IMR-90 (cell line): ENCODE measurements at places on chromosomes 5 and 9. TPM values are rescaled to one million over a fixed set of nuclear protein-coding genes. Genes with fewer than 3 reads are reported as not detected.
A peak's percentile ranks its signal among the peaks of the same experiment; 100 is the strongest.

DNA sequence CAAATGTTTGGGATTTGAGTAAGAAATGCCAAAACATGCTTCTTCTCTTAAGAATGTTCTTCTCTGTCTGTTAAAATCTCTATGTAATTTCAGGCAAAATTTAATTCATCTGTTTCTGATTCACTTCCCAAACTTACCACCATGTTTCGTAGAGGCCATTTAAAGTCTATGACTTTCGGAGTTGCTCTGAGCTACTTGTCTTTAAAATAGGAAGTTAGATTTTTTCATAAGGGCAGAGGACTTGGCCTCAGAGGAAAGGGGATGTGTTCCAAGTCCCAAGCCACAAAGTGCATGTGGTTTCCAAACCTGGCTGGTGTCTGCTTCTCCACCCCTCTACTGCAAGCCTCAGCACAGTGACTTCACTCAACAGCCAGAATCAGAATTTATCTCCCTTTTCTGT, 111.3 kb upstream of the ADRA1B start:
- DNase-seq, result no peak

- no peak for DNase-seq
Measured at GRCh38 chr9:136514022-136514714, 31.3 kb upstream of the SEC16A start.

- DNase-seq, result no peak
Measured at GRCh38 chr5:16558984-16559629, 57.7 kb downstream of the RETREG1 start.

DNA sequence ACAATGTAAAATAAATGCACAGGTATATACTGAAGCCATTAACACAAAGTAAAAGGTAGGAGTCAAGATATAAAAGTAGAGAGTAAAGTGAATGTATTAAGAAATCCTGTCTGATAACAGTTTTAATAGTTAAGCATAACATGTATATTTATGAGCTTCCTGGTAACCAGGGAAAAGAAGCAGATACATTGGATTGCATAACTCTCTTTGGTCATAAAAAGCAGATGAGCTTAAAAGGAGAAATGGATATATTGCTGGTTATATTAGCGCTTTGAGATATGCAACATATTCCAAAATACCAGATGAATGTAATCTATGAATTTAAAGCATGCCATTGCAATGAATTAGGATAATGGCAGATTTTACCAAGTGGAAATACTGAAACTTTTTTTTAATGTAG, 6.2 kb upstream of the TNFSF8 start:
- DNase-seq, result no peak

DNA sequence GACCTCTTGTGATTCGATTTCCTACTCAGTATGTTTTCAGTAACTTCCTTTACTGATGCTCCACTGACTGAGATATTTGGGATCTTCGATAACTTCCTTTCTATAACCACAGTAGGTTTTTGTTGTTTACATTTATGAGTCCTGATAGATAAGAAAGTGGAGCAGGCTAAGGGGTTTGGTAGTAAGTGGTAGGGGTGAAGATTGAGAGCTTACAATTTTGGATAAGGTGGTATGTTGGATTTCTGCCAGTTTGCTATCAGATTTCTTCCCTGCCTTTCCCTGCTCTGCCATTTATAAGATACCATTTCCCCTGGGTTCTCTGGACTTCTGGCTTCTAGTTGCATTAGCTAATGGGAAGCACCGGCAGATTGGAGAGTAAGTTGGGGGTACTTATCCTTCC, 7.9 kb upstream of the NDUFS4 start:
- no peak for DNase-seq

DNA sequence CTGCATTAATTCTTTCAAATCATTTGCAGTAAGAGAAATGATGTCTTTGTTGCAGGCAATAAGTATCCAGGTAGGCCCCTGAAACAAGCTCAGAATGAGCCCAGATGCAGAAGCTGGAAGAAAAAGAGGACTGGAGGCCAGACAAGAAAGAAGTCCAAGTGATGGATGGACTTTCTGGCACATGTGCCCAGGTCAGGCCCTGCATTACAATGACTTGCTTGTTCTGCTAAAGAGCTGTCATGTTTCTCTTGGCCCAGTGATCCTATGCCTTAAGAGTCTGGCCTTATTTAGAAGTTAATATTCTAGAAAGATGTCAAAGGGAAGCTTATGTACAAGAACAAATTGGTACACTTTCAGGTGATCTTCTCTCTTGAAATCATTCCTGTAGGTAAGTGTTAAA, 64.8 kb downstream of the DPYSL3 start:
- DNase-seq, result no peak

- peak; percentile 80 for DNase-seq
Measured at GRCh38 chr9:92278110-92278509, 15.4 kb downstream of the IARS1 start.

GRCh38 chr5:68739752-68740151, 354.1 kb upstream of the SLC30A5 start:
- DNase-seq, result no peak

DNA sequence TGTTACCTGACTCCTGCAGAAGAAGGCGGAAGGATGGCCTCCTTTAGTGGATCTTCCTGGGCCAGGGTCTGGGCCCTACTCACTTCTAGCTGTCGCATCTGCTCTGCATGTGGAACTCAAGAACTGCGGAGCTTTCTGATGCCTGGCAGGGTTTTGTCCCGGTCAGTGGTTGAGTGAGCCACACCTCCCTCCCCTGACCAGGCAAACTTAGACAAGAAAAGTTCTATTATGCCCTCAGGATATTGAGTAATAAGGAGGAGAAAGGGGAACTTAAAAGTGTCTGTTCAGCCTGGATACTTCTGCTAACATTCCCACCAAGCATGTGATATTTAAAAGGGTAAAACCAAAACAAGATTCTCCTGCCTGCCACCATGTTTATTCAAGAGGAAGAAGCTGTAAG, at the start of gene FYB1:
Gene FYB1, minus strand, starts transcription at position 127 of the 400 bp plus-strand sequence. CDS start 16,603 bp downstream, outside the sequence.
- DNase-seq, result no peak

- no peak for DNase-seq
Measured at GRCh38 chr9:95641586-95641985, 124.8 kb upstream of the PTCH1 start.

- peak; percentile 87 for DNase-seq
Measured at GRCh38 chr5:179060116-179061008, at the start of gene ZNF354C. ZNF354C (plus strand) TSS chr5:179060373; CDS start chr5:179062069, 1,696 bp downstream.

DNA sequence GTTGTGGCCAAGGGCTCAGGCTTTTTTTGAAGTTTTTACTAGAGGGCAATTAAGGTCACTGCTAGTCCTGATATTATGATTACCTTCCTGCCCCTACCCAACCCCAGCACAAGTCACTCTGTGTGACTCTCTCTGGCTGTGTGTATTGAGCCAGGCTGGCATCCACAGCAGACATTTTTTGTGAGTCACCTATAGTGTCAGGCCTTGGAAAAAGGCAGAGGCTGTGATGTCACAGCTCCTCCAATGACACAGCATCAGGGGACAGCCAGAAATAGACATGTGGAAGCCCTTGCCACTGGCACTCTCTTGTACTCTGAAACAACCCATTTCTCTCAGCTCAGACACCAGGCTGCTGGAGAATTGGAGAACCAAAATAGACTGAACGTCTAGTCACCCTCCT, 145.4 kb downstream of the NMUR2 start:
- no peak for DNase-seq

DNA sequence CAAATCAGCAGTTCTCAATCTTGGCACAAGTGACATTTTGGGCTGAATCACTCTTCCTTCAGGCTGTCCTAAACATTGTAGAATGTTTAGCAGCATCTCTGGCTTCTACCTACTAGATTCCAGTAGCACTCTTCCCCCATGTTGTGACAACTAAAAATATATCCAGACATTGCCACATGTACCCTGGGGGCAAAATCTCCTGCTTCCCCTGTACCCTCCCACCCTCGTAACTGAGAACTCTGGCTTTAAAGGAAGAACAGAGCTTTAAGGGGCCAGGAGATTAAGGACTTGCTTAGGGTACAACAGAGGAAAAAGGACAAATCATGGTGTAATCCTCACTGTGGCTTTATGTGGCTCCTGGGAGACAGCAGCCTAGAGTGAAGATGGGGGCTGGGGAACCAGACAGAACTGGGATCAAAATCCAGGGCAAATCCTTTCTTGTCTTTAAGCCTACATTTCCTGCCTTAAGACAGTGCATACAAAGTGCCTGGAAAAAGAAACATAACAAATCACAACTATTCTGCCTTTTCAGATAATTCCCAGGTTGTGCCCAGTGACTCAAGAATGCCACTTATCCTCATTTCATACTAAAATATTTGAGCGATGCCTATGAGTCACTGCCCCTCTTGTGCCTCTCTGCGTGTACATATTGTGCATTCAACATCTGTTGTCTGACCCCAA, 109.3 kb downstream of the DAPK1 start:
- DNase-seq, result peak; percentile 59

DNA sequence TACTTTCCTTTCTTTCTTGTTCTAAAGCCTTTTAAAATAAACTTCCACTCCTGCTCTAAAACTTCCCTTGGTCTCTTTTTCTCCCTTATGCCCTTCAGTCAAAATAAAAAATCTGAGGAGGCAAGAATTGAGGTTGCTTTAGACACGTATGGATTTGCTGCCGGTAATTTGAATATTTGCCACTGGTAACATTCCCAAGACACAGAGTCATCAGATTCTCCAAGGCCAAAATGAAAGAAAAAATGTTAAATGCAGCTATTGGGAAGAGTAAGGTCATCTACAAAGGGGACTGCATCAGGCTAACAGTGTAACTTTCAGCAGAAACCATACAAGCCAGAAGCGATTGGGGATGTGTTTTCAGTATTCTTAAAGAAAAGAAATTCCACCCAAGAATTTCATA, 311.1 kb downstream of the CDH18 start:
- no peak for DNase-seq

- DNase-seq, result no peak
Measured at GRCh38 chr5:168746893-168747640, 167.9 kb upstream of the PANK3 start.

GRCh38 chr5:126490167-126490940, 67.1 kb downstream of the GRAMD2B start:
- no peak for DNase-seq

DNA sequence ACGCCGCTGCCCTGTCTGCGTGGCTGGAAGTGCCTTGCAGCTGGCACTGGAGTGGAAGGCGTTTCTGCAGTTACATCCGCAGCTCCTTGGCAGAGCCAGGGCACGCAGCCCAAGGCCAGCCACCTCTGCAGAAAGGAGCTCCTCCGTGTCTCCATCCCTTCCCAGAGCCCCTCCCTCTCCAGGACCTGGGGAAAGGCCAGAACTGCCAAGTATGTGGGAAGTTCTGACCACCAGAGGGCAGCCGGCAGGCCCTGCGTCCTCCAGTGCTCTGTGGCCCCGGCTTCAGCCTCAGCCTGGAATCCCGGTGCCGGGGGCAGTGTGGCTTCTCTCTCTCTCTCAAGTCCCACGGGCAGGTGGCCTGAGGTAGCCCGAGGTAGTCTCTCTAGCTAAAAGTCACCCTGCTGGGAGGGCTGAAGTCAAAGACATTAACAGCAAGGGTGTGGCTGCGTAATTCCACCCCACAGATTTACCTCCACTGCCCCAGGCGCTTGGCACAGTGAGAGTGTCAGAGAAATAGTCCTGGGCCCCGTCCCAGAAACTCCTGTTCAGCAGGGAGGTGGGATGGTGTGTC, 101.7 kb upstream of the FCN2 start:
- peak; percentile 46 for DNase-seq

DNA sequence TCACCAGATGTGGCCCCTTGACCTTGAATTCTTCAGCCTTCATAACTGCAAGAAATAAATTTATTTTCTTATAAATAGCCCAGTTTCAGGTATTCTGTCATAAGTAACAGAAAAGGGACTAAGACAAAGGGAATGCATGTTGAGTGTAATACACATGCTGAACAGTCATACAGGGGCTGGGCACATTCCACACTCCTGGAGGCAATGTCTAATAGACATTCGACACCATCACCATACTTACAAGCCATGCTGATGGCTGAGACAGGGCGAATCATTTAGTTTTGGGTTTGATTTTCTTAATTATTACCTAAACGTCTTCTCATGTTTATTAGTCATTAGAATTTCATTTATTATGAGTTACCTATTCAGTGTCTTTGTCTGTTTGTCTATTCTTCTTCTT, 68.5 kb downstream of the TENT4A start:
- DNase-seq, result peak; percentile 39

- DNase-seq, result peak; percentile 89
Measured at GRCh38 chr5:86880785-86881492, 263.2 kb downstream of the COX7C start.

- peak; percentile 15 for DNase-seq
Measured at GRCh38 chr5:176901260-176902101, 2.3 kb upstream of the HK3 start.

DNA sequence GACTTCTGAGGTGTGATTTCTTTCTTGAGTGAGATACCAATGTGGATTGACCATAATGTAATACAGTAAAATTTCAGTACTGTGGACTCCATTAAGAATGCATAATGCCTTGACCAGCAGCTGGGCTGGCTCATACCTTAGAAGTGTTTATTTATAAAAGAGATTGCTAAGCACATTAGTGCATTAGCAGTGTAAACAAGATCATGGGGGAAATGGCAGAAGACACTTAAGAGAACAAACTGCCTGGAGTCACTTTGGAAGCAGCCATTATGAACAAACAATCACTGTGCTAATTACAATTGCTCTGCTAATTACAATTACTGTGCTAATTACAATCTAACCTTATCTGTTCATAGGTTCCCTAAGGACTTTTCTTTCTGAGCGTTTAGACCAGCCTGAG, 104.2 kb downstream of the TRIM32 start:
- peak; percentile 64 for DNase-seq

GRCh38 chr5:124806373-124807077, 60.1 kb upstream of the ZNF608 start:
- DNase-seq, result peak; percentile 81

The OTULINL gene
- 0.06 and 0.09 TPM in 2 replicates for polyA plus RNA-seq

The AGXT2 gene
- polyA plus RNA-seq, result not detected in 2 replicates

The ARSI gene
- 14.8 and 15.5 TPM in 2 replicates for polyA plus RNA-seq

The HTR1A gene
- polyA plus RNA-seq, result not detected in 2 replicates

The TMEM252 gene
- not detected in 2 replicates for polyA plus RNA-seq

The PCDHGB1 gene
- 1.9 TPM in 2 replicates for polyA plus RNA-seq

The ENHO gene
- 0.10 TPM in 1 of 2 replicates, not detected in the other for polyA plus RNA-seq
